HS-5 (cell line): ENCODE measurements at places on chromosomes 11 and 22.

DNA sequence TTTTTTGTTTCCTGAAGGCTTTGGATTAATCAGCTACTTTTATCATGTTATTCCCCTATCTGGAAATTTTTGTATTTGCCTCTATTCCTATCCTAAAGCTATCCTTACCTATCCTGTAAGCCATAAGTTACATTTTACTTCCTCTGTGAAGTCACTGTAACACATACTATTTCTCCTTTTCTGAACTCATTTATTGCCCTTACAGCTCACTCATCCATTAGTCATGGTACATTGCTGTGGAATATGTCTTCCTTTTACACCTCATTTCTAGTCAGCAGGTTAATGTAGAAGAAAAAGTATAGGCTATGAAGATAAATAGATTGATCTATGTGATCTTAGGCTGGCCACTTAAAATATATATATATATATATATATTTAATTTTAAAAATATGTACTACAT, 28.0 kb downstream of the SWAP70 start:
- peak; percentile 42 for DNase-seq

DNA sequence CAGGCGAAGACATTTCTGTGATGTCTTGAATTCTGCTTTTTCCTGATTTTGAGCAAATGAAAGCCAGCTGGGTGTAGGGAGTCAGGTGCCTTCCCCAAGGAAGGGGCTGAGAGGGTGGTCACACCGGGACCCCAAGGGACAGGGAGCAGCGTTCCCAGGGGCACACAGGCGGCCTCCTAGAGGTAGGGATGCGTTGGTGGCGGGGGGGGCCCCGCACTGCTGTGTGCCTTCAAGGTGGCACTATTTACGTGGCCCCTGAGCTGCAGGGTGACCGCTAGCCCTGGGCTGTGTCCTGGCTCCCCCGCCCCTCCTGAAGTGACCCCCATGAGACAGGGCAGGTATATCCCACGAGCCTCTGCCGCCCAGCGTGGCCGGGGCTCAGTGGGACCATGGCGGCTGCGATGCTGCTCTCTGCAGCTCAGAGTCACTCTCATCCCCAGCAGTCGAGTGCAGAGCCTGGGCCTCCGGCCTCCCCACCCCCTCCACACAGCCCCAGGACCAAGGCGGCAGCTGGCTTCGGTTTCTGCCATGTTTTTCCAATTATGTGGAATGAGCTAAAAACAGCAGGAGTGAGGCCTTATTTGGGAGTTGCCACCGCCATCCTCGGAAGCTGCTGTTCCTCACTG, 60.9 kb downstream of the LRP5 start:
- DNase-seq: no peak

DNA sequence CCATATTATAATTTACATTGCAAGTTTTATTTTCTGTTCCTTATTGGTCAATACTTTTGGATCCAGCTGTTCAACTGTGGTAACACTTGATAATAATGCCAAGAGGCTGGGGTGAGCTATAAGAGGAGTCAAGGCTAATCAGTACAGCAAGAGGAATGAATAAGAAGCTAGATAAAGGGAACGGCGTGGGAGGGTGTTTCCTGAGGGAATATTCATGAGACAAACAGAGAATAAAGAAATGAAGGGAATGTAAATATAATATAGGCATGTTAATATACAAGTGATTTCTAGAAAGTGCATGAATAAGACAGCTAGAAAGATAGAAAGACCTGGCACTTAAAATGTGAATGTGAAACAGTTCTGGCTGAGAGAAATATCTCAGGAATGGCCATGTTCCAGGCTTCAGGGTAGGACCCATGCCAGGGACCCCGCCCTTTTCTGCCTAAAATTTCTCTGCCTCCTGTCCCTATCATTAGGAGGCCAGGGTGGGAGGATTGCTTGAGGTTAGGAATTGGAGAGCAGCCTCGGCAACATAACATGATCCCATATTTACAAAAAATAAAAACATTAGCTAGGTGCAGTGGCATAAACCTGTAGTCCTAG, 3.9 kb downstream of the OR51B4 start:
- no peak for DNase-seq

- DNase-seq: no peak
Measured at GRCh38 chr11:85787168-85787567, 23.8 kb downstream of the SYTL2 start.

- no peak for DNase-seq
Measured at GRCh38 chr11:109507836-109508561, 86.0 kb downstream of the C11orf87 start.

- no peak for DNase-seq
Measured at GRCh38 chr22:45631140-45631840, 40.3 kb upstream of the ATXN10 start.

- DNase-seq: no peak
Measured at GRCh38 chr22:49436056-49436455, 391.6 kb downstream of the BRD1 start.

GRCh38 chr22:27206374-27207133, 549.2 kb downstream of the MIAT start:
- DNase-seq: no peak

DNA sequence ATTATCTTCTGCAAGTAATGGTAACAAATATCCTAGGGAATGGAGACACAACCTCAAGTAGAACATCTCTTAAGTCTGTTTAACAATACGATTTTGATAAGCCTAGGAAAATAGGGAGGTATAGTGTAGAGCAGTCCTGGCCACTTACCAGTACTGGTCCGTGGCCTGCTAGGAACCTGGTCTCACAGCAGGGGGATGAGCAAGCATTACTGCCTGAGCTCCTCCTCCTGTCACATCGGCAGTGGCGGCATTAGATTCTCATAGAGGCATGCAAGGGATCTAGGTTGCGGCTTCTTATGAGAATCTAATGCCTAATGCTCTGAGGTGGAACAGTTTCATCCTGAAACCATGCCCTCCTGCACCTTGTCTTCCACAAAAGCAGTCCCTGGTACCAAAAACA, 4.4 kb downstream of the OR51V1 start:
- DNase-seq: no peak

DNA sequence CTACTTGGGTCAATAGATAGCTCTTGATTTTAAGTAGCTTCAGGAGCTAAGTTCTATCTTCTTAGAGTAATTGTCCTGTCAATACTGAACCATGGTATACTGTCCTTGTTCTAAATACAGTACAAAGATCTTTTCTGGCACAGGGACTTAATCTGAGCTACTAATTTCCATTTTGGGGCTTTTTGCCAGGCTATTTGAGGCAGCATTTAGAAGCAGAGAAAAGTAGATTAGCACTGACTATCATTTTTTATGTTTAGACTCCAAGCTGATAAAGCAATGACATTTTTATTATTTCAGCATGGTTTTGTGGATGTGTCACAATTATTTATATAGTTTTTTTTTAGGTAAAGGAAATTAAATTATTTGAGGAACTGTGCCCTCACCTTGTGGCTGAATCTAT, 163.2 kb downstream of the FAT3 start:
- DNase-seq: no peak

GRCh38 chr11:8766988-8767374, 84.4 kb downstream of the RPL27A start:
- no peak for DNase-seq

DNA sequence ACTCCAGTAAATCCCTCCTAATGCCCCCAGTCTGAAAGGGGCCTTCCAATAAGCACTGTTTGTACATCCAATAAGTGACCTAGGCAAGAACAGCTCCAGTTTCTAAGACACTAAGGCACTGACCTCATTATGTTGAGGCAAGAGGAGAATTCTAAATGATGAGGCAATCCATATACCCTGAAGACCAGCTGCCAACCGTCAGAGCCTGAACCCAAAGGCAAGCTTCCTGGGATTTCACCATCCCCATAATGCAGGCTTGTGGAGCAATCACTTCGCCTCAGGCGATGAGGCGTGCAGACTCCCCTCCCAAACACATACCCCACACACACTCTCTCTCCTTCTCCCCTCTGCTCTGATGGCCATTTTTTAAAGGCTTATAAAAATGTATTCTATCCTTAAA, 49.5 kb downstream of the LGR4 start:
- DNase-seq: peak; percentile 60

DNA sequence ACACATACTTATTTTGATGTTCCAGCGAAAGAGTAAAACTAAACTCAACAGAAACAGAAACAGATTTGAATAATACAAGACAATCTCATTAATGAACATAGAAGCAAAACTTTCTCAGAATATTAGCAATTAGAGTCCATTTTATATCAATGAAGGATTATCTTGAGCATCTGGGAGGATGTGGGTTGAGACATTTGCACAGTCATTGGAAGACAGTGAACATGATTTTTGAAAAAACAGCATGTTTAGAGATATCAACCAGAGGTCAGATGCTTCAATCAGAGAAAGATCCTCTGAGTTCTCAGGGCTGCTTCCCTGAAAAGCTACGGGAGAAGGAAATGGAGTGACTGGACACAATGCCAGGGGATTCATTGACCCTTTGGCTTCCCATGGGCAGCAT, 35.9 kb upstream of the VPREB1 start:
- no peak for DNase-seq

DNA sequence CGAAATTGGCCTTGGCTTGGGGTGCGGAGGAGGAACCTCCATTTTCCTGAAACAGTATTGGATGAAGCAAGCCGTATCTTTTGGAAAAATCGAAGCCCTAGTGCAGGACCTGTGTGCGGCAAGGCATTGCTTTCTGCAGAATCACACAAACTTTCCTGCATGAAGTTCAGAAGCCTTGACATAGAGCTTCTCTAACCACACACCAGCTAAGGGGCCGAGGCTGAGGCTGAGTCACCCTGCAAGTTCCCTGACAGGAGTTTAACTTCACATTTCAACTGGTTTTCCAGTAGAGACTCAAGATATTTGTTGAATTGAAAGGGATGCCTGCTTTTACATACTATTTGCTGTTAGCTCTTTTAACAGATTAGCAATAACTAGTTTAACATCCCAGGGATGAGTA, 67.8 kb downstream of the TCF20 start:
- no peak for DNase-seq

- no peak for DNase-seq
Measured at GRCh38 chr22:42511401-42511891, 8.2 kb downstream of the RRP7A start.

- no peak for DNase-seq
Measured at GRCh38 chr11:19460718-19461405, 220.1 kb upstream of the E2F8 start.

DNA sequence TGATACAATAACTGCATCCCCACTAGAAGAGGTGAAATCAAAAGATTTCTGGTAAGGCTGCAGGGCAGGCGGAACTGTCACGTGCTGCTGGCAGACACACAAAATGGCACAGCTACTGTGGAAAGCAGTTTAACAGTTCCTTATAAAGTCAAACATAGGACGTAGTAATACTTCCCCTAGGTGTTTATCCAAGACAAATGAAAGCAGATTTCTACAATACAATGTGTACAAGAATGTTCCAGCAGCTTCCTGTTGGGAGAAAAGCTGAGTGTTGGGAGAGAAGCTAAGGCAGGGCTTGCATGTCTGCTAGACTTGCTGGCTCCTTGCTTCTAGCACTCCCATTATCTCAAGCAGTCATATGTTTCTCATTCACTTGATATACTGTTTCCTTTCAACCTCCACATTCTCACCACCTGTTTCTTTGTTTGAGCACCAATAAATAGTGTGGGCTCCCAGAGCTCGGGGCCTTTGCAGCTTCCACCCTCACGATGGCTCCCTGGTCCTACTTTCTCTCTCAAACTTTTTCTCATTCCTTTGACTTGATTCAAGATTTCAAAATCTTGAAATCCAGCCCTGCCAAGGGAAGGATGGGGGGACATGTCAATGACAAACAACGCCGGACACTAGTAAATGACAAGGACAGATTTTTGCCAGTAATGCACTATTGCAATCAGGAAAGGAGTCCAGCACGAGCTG, 21.2 kb upstream of the IL17RA start:
- DNase-seq: no peak

GRCh38 chr11:30495437-30495836, 90.7 kb downstream of the MPPED2 start:
- DNase-seq: no peak

- no peak for DNase-seq
Measured at GRCh38 chr11:72831521-72832300, 17.5 kb downstream of the ATG16L2 start.

GRCh38 chr11:84720706-84721402, 906.3 kb downstream of the DLG2 start:
- DNase-seq: no peak

GRCh38 chr11:133238027-133238426, 294.3 kb downstream of the OPCML start:
- no peak for DNase-seq

DNA sequence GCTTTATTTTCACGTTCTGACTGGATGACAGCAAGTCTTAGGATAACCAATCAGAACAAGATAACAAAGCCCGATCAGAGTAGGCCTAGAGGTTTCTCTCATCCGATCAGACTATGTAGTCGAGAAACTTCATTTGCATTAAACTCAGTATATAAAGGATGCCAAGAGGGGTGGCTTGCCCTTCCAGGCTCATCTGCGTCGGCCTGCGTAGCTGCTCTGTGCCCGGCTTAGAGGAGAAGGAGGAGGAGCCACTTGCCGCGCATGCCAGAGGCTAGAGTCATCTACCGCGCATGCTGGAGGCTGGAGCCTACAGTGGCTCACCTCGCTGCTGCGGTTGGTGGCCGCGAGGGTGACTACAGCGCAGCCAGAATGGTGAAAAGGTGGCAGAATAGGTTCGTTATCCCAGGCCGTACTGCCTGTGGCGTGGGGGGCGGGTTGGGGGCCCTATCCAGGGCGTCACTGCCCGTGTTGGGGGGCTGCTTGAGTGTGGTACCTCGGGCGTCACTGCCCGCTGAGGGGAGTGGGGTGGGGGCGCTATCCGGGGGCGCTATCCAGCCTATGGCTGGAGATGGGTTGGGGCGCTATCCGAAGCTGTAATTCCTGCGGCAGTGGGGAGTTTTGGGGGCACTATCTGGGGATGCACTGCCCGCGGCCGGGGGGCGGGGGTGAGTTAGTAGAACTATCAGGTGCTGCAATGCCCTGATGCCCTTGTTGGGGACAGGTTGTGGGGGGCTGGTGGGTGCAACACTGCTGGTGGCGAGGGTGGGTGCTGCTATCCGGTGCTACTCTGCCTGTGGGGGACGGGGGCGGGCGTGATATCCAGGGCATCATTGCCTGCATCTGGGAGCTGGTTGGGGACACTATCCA, at the start of gene RFPL2:
Gene RFPL2 (minus strand): TSS at position 218 of the 867 bp plus-strand sequence. CDS start 2,622 bp downstream, outside the sequence.
- DNase-seq: peak; percentile 36

GRCh38 chr11:124863826-124864165, 1.4 kb upstream of the ROBO3 start:
- no peak for DNase-seq
